ENCODE measurements at places on chromosomes 7 and 10.

- no peak for DNase-seq
Measured at GRCh38 chr7:7959979-7960670, 8.5 kb upstream of the GLCCI1 start.

- DNase-seq, result no peak
Measured at GRCh38 chr7:4416396-4417056, 265.6 kb upstream of the FOXK1 start.

DNA sequence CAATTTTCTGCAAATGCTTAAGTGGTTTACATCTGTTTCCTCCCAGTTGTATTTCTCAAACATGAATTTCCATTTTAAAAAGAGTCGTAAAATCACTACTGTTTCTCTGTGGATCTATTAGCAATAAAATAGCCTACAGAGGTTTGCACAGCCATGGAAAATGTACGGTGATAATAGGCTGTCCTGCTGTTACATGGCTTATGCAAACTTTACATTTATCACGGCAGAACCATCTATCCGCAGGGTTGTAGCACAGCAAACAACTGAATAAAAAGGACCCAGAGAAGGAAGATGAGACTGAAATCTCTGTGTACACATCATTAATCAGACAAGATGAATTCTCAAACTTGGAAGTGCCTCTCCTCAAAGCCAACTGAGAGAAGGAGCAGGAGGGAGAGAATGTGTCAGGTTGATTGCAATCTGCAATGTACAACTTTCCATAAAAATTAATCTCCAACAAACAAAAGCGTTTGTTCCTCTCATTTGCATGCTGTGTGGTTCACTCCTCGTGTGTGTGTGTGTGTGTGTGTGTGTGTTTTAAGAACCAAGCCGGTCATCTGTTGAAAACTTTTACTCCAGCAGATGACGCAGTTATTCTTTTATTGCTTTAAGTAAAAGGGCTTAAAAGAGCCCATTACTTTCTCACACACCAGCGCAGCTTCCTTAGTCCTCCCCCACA, 279.3 kb downstream of the SKAP2 start:
- DNase-seq, result no peak

- no peak for DNase-seq
Measured at GRCh38 chr7:20534543-20534942, 80.9 kb upstream of the ABCB5 start.

- no peak for DNase-seq
Measured at GRCh38 chr7:151836191-151836926, 40.6 kb downstream of the PRKAG2 start.

GRCh38 chr7:114789161-114789560, 132.7 kb upstream of the MDFIC start:
- no peak for DNase-seq

DNA sequence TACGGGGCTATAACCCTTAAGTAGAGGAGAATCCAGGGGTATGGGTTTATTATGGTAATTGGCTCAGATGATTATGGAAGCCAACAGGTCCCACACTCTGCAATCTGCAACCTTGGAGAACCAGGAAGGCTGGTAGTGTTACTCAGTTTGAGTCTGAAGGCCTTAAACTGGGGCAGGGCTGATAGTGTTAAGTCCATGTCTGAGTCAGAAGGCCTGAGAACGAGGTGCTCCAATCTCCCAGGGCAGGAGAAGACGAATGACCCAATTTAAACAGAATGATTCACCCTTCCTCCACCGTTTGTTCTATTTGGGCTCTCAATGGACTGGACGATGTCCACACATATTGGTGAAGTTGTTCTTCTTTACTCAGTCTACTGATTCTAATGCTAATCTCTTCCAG, 244.5 kb upstream of the PTER start:
- no peak for DNase-seq

DNA sequence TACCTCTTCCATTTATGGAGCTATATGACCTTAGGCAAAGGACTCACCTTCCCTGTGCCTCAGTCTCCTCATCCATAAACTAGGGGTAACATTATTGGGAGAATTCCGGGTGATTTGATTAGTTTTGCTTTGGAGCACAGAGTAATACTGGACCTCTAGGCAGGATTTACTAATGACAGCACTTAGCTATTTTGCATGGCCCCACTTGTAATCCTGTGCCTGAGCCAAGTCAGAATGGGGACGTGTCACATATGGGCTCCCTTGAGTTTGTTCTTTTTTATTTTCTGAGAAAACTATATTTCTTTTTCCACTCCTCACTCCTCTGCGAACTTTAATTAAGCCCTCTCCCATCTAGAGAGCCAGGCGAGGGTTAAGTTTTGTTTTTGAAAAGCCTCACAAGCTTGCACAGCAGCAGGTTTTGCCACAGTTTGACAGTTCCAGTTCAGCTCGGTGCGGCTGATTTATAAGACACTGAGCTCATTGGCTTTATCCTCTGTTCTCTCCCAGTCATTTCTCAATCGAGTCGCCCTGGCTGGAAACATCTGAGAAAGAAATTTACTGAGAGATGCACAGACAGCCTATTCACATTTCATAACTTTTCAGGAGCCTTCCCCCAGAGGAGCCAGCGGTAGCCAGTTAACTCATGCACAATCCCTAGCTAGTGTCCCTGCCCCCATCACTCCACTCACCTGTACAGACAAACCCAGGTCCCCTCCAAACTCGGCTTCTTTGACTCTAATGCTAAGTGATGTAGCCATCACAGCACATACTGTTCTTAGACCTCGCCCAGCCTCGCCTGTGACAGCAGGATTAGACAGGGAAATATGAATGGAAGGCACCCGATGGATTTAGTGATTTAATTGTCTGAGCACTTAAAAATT, 441.9 kb upstream of the NPVF start:
- no peak for DNase-seq

DNA sequence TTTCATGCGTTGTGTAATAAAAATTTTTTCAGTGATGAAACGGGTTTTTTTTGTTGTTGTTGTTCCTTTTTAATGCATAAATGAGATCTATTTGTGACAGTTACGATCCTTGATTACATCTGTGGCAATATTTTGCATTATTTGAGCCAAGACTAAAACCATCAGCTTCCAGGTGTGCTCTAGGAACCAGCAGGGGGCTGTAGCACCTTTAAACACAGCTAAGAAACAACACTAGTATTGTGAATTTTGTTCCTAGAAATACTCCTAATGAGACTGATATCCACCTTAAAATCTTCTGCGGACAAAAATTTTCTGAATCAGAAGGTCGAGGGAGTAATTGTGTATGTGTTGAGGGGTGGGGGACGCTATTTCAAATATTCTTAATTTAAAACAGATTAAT, 52.6 kb downstream of the FGFBP3 start:
- no peak for DNase-seq

GRCh38 chr10:88491314-88491713, 91.8 kb downstream of the RNLS start:
- no peak for DNase-seq

DNA sequence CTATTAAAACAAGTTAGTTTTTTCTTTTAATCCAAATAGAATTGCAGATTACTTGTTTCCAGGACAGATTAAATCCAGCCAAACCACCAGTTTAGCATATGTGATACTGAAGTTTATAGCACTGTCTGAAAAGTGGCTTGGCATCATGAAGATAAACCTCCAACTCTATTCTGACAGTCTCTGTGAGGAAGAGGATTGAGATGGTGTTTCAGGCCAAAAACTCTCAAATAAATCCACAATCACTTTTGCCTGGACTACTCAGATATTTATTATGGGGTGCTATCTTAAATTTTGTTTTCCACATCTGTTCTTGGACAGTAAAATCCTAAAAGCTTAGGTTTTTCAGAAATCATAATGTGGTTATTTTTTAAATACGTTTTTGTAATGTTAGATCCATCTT, 161.7 kb upstream of the SEMA3C start:
- no peak for DNase-seq

GRCh38 chr10:60434418-60435046, 44.9 kb upstream of the ANK3 start:
- no peak for DNase-seq

DNA sequence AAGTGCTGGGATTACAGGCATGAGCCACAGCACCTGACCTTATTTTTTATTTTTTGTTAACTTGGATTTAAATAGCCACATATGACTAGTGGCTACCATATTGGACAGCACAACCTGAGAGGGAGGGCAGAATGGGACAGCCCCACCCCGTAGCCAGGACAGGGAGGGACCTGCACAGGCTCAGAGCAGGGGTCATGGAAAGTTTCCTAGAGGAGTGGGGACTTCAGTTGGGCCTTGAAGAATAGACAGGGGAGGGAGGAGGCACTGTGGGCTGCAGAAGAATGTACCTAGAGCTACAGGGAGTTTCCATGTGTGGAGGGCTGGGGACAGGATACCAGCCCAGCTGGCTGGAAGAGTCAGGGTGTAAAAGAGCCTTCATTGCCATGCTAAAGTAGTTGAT, 8.8 kb downstream of the TRIM8 start:
- DNase-seq, result no peak
